ENCODE measurements at places on chromosomes 16 and 17. TPM values are rescaled to one million over a fixed set of nuclear protein-coding genes. Genes with fewer than 3 reads are reported as not detected.

PIK3R5 gene
- 32.6 TPM for total RNA-seq

GRCh38 chr17:57025876-57026275, 47.9 kb downstream of the SCPEP1 start:
- H3K27ac ChIP-seq, result no peak overlapping the region
- H3K4me1 ChIP-seq, result no peaks in the 10 kb centered on the region
- no peak overlapping the region for H3K4me3 ChIP-seq
- no peak for DNase-seq
- H3K27me3 ChIP-seq, result peaks cover 11% of the 10 kb centered on the region

- H3K27ac ChIP-seq, result no peak overlapping the region
- peaks cover 4% of the 10 kb centered on the region for H3K36me3 ChIP-seq
- no peak overlapping the region for H3K4me3 ChIP-seq
- DNase-seq, result no peak
- peaks cover 5% of the 10 kb centered on the region for H3K4me1 ChIP-seq
- H3K27me3 ChIP-seq, result peaks cover 25% of the 10 kb centered on the region
Observed at GRCh38 chr17:72126575-72127486, 6.0 kb downstream of the SOX9 start.

- DNase-seq, result no peak
- H3K27ac ChIP-seq, result no peak overlapping the region
- no peaks in the 10 kb centered on the region for H3K4me1 ChIP-seq
- H3K4me3 ChIP-seq, result no peak overlapping the region
- no peaks in the 10 kb centered on the region for H3K36me3 ChIP-seq
Observed at GRCh38 chr17:60542071-60542470, 16.0 kb upstream of the APPBP2 start.

Data from activated CD4-positive, alpha-beta T cell treated with anti-CD3 and anti-CD28 coated beads, Interleukin-2, amount 10 ng/mL, durations not matched to agents 24 days and 14 days (primary cell).